ENCODE measurements at places on chromosomes 12 and 14.

DNA sequence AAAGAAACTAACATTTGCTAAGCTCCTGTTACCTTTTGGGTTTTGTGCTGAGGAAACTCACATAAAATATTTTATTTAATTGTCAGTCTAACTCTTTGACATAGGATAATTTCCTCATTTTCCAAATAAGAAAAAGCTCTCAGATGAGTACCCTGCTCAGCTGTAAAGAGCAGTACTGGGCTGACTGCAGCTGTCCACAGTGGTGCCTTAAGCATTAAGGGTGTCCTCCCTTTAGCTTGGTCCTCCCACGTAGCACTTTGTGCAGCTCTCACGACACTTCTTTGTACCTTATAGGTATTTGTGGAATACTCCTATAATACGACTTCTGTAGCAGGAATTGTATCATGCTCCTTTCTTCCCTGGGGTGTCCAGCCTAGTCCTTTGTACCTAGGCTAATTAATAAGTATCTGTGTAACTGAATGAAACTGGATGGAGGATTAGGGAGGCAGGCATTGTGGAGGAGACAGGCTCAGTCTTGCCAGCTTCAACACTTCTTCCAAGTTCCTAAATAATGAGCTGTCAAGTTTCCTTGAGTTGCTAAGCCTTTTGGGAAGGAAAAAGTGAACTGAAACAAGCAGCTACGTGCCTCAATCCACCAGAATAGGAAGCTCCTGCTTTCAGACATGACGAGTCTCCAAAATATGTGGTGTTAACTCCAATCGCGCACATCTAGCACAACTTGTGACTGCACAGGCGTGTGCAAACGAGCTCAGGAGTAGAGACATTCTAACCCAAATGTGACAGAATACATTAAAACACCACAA, 123.0 kb downstream of the SLC38A4 start:
- no peak for DNase-seq

DNA sequence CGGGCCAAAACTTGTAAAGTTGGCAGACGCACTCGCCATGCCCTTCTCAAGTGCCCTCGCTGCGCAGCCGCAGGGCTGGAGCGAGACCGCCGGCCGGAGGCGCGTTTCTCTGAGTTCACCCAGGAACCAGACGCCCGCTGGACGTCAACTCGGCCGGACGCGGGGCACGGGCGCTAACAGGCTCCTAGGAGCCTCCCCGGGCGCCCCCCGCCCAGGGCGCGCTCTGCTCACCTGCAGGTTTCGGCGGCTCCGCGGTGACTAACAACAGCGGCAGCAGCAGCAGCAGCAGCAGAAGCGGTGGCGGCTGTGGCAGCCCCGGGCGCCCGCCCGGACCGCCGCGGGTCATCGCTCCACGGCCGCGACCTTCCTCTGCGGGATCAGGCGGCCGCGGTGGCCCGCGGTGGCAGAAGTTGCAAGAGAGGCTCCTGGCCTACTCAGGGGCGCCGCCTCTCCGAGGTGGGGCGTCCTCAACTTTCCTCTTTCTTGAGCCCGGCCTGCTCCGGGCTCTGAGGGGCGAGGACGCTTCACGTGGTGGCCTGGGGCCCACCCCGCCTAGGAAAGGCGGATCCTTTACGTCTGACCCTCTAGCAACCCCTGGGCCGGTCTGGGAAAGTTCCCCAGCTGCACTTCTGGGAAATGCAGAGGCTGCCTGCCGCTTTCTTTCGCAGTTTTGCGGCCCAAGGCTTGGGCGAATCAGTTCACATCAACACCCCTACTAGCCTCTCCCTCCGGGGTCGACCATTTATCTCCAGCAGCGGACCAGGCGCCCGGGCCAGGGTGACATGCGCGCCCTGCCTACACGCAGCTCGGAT, at the start of gene PLBD1:
Gene PLBD1 (minus strand): TSS at position 533 of the 812 bp plus-strand sequence. CDS start 187 bp downstream, at position 346.
- DNase-seq, result no peak

DNA sequence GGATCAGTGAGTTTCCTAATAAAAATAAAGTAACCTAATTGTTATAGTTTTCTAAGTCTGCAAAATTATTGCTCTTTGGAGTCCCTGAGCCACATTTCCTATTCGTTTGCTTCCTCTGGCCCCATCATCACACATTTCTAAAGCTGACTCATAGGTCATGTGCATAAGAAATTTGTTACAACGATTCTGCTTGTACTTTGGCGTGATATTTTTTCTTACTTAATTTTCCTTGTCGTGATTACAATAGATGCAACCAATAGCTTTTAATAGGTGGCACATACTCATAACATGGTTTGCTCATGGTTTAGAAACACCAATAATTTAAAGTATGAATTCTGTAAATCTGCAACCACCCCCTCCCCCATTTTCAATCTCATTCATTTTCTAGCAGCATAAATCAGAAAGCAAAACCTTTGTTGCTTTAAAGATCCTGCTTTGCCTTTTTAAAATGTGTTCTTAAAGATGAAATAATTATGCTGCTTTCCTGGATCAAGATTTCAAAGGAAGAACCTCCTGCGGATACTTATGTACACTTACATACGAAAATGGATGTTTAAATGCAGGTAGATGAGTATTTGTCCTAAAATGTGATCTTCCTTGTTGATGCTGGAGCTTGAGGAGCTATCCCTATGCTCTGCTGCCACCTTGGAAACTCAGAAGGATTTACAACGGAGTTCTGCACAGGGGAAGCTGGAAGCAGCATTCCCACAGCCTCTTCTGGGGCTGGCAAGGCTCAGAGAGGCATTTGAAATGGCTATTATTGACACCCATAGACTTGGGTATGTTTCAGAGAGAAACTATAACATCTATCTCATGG, 1.7 kb upstream of the FLRT2 start:
- peak; percentile 39 for DNase-seq

GRCh38 chr12:11855983-11856374, 206.5 kb downstream of the ETV6 start:
- DNase-seq, result no peak

DNA sequence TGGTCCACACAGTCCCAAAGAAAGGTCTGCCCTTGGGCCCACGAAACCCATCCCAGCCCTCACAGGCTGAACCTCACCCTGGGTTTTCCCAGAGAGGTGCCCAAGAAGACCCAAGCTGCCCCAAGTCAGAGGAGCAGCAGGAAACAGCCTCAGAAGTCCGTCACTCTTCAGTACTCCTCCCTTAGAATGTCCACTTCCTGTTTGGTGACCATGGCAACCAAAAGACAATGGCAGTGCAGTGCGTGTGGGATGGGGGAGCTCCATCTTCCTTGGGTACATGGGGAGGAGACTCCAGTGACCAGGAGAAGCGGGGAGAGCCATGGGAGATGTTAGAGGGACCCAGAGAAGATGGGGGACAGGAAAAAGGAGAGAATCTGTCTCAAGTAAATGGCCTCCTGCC, 11.3 kb downstream of the SELPLG start:
- no peak for DNase-seq

DNA sequence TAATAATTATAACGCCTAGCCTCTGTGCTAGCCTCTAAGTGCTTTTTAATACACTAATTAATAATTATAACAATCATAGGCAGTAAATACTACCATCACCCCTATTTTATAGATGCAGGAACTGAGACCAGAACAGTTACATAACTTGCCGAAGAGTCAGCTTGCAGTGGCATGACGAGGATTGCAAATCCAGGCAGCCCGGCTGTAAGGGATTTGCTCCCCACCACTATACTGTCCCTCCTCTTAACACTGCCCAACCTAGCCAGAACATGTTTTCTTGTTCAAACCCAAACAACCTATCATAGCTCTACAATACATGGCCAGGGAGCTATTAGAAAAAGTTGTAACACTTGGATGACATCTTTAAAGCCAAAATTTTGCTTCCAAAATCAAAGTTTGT, 33.9 kb upstream of the VASH1 start:
- no peak for DNase-seq

DNA sequence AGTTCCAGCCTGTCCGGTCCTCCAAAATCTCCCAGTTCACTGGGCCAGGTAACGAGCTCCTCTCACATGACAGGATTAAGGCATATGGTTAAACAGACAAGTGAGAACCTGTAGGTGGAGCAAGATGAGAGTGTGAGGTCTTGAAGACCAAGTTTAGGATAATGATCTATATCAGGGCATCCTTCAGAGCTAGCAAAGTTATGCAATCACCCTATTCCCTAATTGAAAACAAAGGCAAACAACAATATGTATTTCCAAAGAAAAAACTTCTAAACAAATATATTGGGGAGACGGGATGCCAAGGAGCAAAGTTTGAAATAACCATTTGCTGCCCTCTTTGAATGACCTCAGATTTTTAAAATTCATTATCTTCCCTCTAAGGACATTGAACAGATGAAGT, 571.2 kb downstream of the BCL11B start:
- DNase-seq, result no peak
